Left ventricle myocardium inferior (tissue), 1 donor: ENCODE measurements at places on chromosomes 12 and 14.

DNA sequence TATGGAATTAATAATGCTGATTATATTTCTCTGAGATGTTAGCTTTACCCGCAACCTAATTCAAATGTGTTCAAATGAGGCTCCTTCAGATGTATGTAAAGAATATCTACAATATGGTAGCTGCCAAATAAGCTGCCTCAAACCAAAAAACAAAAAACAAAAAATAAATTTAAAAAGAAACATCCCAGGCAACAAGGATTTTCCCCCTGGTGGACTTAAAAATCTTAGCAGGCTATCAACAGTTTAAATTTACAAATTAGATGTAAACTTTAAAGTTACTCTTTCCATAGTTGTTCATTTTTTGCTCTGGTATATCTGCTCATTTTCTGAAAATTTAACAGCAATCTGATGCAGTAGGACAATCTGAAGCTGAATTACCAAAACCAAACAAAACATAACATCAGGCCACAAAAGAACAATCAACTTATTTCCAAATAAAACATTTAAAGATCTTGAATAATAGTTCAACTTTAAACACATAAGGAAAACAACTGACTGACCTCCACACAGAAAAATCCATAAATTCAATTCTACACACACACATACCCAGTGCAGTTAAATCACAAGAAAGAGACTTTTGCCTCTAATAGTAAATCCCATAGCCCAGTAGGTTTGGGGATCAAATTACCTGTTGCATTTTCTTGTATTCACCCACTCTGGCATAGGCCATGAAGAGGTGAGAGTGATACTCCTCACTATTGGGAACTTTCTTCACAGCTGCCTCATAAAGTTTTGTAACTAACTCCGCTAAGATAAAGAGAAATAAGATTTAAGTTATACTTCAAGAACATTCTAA lies 21.3 kb downstream of the NAA25 start:
- DNase-seq: no peak

DNA sequence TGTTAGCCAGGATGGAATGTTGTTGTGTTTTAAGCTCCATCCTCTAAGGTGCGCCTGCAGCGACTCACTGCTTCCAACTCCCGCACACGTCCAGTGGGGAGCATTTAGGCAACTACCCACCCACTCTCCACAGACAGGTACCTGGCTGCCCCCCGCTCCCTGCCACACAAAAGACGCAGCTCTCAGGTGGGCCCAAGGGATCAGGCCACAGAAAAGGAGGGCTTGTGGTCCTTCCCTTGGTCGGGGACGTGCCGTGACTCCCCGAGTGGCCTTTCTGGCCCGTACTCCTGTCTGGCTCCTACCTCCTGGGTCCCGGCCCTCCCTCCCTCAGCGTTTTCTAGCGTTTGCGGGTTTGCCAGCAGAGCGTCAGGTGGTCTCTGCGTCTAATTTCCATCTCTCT lies 16.2 kb downstream of the TEDC1 start:
- DNase-seq: no peak

GRCh38 chr12:57103856-57104255 lies 7.3 kb downstream of the STAT6 start:
- DNase-seq: no peak

GRCh38 chr12:123752046-123752445 lies 10.1 kb upstream of the DNAH10 start:
- DNase-seq: no peak

DNA sequence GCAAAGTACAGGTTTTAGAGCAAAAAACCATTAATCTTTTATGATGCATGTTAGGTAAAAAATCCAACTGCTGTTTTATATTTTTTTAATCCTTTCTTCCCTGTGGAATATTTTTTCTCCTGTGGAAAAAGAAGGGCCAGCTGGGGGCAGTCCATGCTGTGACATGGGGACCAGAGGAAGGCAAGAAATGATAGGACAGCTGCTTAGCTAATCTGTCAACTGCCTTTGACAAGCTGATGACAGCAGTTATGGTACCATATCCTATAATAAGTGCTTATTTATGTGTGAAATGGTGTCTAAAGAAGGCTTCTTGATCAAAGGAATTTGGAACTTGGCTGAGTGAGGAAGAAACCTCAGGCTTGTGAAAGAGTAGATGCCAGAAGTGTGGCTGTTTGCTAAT lies 452.4 kb upstream of the NOVA1 start:
- DNase-seq: no peak

GRCh38 chr12:131348231-131348630 lies 362.7 kb upstream of the SFSWAP start:
- DNase-seq: no peak

- no peak for DNase-seq
These were observed 75.1 kb downstream of the ADGRD1 start for GRCh38 chr12:131028587-131029338.

- DNase-seq: no peak
These were observed 26.2 kb downstream of the MNAT1 start for GRCh38 chr14:60760644-60761364.

- no peak for DNase-seq
These were observed 47.1 kb downstream of the FLRT2 start for GRCh38 chr14:85576848-85577542.

- DNase-seq: no peak
These were observed 33.9 kb downstream of the TMEM19 start for GRCh38 chr12:71719647-71720370.

DNA sequence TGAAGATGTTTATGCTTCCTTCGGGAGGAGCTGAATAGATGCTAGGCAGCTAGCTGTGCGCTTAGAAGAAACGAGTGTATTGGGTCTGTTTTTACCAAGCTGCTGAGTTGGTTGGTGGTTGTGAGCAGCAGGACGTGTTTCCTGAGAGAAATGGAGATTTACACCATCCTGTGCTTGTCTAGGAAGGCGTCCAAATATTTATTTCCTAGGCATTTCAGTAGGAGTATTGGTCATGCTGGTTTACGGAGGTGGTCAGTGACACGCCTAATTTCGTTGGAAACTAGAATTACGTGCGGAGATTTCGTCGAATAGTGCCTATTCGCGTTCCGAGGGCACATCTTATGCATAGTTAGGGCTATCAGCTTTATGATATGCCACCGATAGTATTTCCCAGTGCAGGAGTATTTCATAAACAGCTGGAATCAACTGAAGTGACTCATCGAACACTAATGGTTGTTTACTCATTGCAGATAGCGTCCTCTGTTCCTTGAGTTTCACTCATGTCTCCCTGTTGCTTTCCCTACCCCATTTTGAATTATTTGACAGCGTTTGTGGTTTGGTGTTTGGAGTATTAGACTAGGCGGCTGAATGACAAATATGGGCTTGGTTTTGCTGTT lies 780 bp downstream of the TBC1D15 start:
- DNase-seq: no peak

GRCh38 chr12:113935459-113935858 lies 30.7 kb downstream of the RBM19 start:
- DNase-seq: no peak

DNA sequence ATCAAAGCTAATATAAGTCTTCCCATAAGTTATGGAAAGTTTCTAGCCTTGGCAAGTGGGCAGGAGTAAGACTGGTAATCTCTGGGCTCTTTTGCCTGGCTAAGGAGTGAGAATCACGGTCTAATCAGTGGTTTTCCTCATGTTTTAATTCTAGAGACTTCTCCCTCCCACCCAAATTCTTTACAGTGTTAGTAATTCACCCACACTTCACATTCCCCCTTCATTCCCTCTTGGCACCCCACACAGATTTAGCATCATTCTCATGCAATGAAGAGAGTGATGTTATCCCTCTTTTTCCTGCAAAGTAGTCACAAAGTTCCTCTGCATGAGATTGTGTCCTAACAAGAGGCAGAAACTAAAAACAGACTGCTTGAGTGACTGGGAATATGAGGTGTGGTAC lies 28.6 kb upstream of the CACNA2D4 start:
- no peak for DNase-seq

GRCh38 chr12:88067301-88067700 lies 38.1 kb upstream of the C12orf50 start:
- no peak for DNase-seq

DNA sequence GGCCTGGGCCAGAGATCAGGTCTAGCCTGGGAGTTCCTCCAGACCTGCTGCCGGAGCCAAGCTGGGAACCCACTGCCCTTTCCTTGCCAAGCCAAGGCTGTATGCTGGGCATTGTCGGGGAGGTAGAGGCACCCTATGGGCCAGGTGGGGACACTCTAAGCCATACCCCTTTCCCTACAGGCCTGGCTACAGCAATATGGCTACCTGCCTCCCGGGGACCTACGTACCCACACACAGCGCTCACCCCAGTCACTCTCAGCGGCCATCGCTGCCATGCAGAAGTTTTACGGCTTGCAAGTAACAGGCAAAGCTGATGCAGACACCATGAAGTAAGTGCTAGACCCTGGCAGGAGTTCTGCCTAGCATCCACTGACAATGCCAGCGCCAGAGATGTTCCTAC lies 4.9 kb downstream of the MMP14 start:
- DNase-seq: no peak

- DNase-seq: no peak
These were observed 172.8 kb downstream of the KTN1 start for GRCh38 chr14:55752580-55753390.

DNA sequence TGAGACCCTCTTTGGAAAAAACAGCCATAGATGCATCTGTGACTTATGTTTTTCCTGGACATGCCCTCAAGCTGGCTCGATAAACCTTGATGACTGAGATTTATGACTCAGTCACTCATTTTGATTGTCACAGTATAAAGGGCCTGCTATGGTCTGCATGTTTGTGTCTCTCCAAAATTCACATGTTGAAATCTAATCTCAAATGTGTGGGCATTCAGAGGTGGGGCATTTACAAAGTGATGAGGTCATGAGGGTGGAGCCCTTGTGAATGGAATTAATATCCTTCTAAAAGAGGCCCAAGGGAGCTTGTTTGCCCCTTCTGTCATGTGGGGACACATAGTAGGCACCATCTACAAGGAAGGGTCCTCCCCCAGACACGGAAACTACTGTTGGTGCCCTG lies 372.9 kb downstream of the APAF1 start:
- no peak for DNase-seq

GRCh38 chr14:69776875-69777453 lies 10.0 kb downstream of the SRSF5 start:
- no peak for DNase-seq

- no peak for DNase-seq
These were observed 4.2 kb upstream of the AMN1 start for GRCh38 chr12:31732926-31733548.

- DNase-seq: peak; percentile 68
These were observed 3.6 kb downstream of the CFAP73 start for GRCh38 chr12:113152835-113153814.

GRCh38 chr12:131758016-131758739 lies 47.3 kb downstream of the SFSWAP start:
- peak; percentile 43 for DNase-seq

DNA sequence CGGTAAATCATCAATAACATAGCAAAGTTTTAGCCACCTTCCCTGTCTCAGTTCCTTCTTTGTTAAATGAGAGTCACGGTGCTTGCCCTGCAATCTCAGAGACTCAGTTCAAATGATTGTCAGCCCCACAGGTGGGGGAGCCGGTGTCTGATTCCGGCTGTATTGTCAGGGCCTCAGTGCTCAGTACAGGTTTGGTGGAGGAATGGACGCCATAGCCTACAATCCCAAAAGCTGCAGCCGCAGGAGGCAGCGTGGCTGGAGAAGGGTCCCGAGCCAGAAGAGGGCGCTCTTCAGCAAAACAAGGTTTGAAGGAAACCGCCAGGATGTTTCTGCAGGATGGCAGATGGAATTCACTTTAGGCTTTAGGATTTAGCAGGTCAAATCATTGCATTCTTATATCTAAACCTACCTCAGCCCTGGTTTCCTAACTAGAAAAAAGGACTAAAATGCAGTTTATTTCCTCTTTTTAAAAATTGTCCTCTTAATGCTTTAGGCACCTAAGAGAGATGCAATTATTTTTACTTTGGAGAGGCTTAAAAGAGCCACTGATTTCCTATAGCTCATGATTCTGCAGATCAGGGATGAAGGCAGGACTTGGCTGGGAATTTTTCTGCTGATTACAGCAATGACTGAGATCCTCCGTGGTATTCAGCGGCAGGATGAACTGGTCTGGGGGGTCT lies 29.2 kb downstream of the FOS start:
- peak; percentile 83 for DNase-seq

DNA sequence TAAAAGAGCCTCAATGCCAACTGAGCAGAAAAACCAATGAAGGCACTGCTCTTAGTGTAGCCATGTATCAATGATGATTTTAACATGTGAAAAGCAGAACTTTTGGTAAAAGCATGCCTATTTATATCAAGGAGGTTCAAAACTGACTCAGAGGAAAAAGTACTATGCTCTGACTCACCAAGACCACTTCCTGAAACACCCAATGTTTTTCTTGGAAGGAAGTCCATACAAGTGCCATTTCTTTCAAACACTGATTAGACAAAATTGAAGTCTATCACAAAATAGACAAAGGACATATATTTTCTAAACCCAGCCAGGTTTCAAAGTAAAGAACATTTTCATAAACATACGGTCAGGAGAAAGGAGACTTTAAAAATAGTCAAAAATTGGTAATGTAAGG lies 88.6 kb downstream of the EPS8 start:
- no peak for DNase-seq

GRCh38 chr12:3777206-3777809 lies 24.4 kb upstream of the CRACR2A start:
- DNase-seq: no peak

- no peak for DNase-seq
These were observed 34.4 kb downstream of the TBX3 start for GRCh38 chr12:114649585-114649984.
